Common myeloid progenitor, CD34-positive (primary cell): ENCODE measurements at places on chromosomes 6 and 20.
A peak's percentile ranks its signal among the peaks of the same experiment; 100 is the strongest.

GRCh38 chr6:87421576-87421975 lies 13.8 kb downstream of the CFAP206 start:
- DNase-seq, result no peak

DNA sequence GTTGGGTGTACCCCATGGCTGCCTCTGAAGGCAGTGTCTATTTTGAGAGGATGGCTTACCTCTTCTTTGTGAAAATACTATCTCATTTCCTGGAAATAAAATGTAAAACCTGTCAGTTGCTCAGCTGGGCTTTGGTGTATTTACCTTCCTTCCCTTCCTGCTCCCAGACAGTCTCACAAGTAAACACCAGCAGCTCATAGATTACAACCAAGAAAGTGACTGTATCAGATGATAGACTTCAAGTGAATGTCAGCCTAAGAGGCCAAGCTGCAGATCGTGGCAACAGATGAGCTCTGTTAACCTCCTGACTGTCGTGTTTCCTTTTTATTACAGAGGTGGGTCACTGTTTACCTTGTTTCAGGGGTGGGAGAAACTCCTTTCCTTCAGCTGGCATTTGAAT lies 37.3 kb downstream of the RNF8 start:
- DNase-seq, result no peak

- DNase-seq, result no peak
Measured at GRCh38 chr20:22924046-22924737, 110.9 kb upstream of the SSTR4 start.

GRCh38 chr6:34695729-34696188 lies 808 bp downstream of the ILRUN start:
- no peak for DNase-seq

DNA sequence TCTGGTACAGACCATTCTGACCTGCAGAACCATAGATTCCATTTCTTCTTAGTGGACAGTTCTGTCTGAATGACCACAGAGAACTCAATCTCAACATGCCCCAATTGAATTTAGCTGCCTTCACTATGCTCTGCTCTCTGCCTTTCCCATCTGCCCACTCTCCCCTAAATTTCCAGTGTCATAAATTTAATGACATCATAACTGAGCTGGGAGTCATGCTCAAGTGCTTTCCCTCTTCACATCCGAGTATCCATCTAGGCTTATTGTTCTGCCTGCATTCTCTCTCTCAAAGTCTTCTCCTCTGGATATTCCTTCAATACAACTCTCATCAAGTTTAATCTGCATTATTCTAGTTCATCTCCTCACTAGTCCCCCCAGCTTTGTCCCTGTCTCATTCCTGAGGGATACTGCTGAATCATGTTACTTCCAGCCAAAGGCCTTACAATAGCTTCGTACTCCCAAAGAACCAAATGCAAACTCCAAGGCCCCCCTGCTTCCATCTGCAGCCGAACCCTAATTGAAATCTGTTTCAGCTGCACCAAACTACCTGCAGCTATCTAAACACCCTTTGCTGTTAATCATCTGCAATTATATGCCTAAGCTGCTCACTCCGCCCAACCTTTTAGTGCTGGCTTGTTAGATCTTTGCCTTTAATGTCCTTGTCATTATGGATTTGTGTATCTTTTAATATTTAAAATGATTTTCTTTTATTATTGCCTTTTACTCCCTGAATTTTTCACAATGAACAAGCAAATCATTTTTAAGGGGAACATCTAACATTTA lies 46.1 kb downstream of the SLC35B3 start:
- DNase-seq, result no peak

- no peak for DNase-seq
Measured at GRCh38 chr6:44474190-44474631, 86.7 kb downstream of the CDC5L start.

DNA sequence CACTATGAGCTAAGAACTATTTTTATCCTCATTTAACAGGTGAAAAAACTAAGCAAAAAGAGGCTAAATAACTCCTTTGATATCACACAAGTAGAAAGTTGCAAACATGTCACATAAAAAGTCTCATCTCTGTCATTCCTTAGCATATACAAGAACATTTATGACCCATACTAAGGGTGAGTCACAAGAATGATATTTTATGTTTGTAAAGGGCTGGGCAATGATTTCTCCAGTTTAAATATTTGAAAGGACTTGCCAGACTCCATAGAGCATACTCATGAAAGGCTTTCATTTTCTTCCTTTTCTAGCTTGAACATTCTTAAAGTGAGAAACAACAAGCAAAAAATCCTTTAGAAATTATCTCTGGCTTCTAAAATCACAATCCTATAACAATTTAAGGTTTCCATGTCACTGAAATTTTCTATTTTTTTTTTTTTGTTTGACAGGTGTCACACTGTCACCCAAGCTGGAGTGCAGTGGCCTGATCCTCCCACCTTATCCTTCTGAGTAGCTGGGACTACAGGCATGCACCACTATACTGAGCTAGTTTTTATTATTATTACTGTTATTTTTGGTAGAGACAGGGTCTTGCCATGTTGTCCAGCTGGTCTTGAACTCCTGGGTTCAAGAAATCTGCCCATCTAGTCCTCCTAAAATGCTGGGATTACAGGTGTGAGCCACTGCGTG lies 338.0 kb upstream of the KHDRBS2 start:
- no peak for DNase-seq

- peak; percentile 30 for DNase-seq
Measured at GRCh38 chr20:10047427-10047826, 12.6 kb downstream of the ANKEF1 start.

DNA sequence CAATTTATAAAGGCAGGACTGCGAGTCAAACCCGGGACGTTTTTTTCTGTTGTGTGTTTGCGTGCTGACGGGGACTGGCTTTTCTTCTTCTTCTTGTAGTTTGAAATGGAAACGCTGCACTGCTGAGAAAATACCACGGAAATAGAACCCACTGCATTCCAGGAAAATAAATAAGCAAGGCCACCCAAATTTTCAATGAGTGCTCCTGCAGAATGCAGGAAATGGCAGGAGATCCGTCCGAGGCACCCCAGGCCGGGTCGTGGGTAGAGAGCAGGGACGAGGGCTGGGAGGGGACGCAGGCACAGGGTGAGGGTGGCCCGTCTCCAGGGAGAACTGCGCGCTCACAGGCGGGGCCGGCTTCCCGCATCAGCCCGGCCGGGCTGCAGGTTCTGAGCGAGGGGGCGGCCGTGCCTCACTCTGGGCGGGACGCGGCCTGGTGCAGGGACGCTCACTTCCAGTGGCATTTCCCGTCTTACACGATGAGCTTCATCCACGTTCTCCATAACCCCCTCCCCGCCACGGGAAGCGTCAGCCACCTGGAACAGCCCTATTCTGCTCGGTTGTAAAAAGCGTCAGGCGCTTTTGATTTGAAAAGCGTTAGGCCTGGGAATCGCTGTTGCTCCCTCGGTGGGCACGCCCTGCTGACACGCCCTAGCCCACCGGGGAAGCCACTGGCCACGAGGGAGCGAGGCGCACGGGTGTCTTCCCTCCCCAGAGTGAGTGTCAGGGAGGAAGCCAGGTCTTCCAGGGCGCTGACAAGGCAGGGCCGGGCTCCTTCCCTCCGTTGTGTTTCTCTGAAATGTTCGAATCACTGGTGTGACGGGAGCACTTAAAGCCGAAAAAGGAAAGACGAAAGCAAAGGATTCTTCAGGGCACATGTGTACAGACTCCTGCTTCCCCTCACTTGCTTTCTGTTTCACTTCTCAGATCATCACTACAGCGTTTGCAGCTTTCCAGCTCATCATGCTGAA lies 17.9 kb upstream of the EXOC2 start:
- DNase-seq, result peak; percentile 77

- no peak for DNase-seq
Measured at GRCh38 chr6:161189891-161190290, 84.0 kb downstream of the AGPAT4 start.

GRCh38 chr6:158071121-158072082 lies 89.7 kb downstream of the SYNJ2 start:
- DNase-seq, result no peak

DNA sequence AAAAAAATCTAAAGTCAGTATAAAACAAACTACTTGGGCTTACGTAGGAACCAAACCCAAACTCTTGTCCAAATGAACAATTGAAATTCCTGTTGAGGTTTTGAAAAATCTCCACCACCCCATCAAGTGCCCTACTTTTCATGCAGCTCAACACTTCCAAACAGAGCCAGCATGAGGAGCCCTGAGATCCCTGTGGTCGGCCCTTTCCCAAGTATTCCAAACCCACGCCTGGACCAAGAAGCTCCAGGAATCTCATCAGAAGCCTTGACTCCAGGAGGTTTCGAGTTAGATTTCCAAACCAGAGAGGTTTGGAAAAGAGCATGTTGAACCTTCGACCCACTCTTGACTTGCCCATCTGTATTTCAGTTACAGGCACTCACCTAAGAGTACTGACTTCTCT lies 179.3 kb downstream of the MTFR2 start:
- DNase-seq, result no peak

DNA sequence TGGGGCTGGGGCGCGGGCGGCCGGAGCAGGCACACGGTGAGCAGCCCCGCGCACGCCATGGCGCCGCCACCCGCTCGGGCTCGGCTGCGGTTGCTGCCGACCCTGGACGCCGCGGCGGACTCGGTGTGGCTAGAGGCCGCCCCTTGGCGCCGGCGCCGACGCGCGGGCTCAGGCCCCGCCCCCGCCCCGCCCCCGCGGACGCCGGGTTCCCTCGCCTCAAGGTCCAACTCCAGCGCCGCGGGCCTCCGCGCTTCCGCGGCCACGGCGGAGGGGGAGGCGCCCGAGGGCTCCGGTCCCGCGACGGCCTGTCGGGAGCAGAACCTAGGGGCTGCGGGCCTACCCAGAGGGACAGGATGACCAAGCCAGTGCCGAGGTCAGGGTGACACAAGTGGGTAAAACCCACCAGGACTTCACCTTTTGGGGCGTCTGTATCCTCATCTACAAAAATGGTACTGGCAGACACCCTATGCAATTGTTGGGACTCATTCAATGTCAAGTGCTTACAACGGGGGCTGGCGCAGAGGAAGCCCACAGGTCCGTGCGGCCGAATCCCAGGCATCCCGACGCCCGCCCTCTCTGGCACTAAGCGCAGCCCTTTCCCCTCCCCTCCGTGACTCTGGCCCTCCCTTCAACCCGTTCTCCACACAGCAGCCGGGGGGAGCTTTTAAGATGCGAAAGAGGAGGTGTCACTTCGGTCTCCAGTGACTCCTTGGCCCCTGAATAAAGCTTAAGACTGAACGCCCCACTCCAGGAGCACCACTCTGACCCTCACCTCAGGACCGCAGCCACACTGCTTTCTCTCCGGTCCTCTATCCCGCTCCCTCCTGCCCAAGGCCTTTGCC lies at the start of gene NECAB3:
Gene NECAB3, minus strand, starts transcription at position 135 of the 842 bp plus-strand sequence. Its CDS starts 76 bp downstream, at position 59.
- DNase-seq, result peak; percentile 51

- peak; percentile 99 for DNase-seq
Measured at GRCh38 chr6:36028877-36029324, 1.3 kb downstream of the MAPK14 start.

- DNase-seq, result no peak
Measured at GRCh38 chr6:169953686-169954085, 202.3 kb downstream of the ERMARD start.
